ENCODE measurements at places on chromosomes 6 and 20.

GRCh38 chr6:162090734-162091133 lies 636.8 kb downstream of the PRKN start:
- no peak for DNase-seq

DNA sequence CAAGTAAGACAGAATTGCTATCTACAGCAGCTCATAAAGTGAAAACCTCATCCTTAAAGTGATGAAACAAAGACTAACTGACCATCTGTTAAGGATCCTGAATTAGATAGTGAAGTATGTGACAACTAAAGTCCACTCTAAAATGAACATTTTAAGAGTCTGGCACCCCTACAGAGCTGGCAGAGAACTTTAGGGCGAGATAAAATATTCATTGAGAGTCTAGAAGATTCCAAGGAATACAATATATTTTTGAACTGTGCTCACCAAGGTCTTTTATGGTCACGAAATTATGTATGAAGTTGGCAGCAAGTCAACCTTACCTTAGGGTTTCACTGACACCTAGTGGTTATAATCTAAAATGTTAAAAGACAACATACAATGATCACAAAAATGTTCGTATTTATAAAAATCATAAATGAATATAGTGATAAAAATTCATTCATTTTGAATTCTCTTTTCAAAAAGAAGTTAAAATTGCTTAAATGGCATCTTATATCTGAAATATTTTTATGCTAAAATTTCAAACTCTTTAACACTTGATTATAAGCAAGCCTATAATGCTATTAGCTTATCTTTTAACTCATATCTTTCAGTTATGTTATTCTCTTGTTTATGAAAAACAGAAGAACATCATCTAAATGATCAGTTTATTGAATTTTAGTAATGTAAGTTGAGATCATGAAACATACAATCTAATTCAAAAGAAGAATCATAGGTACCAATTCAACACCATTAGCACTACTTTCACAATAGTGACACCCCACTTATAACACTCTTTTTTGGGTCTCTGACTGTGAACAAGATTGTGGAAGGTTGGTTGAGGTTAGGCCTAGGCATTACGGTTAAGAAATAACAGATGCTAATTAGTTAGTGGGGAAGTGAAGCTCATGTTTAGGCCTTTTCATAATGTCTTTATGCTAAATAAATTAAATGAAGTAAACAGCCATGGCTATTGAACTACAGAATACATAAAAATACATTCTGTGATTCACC lies 27.5 kb downstream of the RSPH3 start:
- no peak for DNase-seq

- no peak for DNase-seq
Observed at GRCh38 chr20:58610811-58611210, 40.3 kb upstream of the STX16 start.

DNA sequence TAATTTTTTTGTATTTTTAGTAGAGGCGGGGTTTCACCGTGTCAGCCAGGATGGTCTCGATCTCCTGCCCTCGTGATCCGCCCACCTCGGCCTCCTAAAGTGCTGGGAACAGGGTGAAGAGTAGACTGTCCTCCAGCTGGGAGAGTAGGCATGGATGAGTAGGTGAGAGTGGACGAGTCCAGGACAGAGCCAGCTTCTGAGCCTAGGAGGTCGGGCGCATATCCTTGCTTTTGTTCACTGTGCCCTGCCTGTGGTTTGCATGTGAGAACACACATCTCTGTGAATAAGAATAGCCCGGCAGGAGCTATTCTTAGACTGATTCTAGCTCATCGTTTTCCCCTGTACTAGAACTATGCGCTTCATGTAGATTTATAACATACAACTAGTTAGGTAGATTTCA lies 78.3 kb downstream of the RPP40 start:
- DNase-seq, result no peak

- DNase-seq, result no peak
Observed at GRCh38 chr6:119184008-119184648, 105.7 kb upstream of the FAM184A start.

DNA sequence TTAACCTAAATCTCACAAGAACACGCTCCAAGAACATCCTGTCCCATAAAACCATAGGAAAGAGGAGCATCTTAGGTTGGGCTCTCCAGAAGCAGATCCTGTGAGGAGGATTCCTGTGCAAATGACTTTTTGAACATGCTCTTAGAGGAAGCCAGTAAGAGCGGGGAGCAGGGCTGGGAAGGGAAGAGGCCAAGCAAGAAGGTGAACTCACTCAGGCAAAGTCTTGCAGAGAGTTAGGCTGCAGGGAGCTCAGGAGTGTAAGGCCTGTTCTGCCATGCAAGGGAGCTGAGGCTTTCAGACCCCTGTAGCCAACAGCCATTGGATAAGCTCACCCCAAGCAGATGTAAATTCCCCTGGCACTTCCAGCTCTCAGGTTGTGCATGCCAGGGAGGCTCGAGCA lies 63.6 kb upstream of the LY86 start:
- DNase-seq, result no peak

- DNase-seq, result no peak
Observed at GRCh38 chr6:93394471-93394870, 24.9 kb downstream of the EPHA7 start.

- no peak for DNase-seq
Observed at GRCh38 chr20:1568163-1568490, 10.6 kb upstream of the SIRPD start.

GRCh38 chr20:43914311-43915210 lies at the start of gene TOX2:
Gene TOX2, plus strand, starts transcription at chr20:43914852. Its CDS starts 40 bp downstream, at chr20:43914892.
- DNase-seq, result no peak

- DNase-seq, result no peak
Observed at GRCh38 chr6:112289038-112289566, 34.7 kb upstream of the LAMA4 start.

- no peak for DNase-seq
Observed at GRCh38 chr6:30781395-30781742, 37.0 kb upstream of the IER3 start.

- no peak for DNase-seq
Observed at GRCh38 chr6:29739136-29739881, 16.1 kb downstream of the HLA-F start.

- DNase-seq, result no peak
Observed at GRCh38 chr6:33088931-33089620, 13.3 kb downstream of the HLA-DPB1 start.

- no peak for DNase-seq
Observed at GRCh38 chr6:73349311-73349710, 4.8 kb downstream of the DPPA5 start.

DNA sequence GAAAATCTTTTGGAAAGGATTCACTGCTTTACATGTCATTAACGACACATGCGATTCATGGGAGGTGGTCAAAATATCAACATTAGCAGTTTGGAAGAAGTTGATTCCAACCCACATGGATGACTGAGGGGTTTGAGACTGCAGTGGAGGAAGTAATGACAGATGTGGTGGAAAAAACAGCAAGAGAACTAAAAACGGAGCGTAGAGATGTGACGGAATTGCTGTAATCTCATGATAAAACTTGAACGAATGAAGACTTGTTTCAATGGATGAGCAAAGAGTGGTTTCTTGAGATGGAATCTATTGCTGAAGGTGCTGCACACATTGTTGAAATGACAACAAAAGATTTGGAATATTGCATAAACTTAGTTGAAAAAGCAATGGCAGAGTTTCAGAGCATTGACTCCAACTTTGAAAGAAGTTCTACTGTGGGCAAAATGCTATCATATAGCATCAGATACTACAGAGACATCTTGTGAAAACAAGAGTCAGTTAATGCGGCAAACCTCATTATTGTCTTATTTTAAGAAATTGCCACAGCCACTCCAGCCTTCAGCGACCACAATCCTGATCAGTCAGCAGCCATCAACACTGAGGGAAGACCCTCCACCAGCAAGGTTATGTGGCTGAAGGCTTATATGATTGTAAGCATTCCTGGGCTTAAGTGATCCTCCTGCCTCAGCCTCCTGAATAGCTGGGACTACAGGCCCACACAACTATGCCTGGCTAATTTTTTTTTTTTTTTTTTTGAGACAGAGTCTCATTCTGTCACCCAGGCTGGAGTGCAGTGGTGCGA lies 19.2 kb downstream of the SRSF3 start:
- no peak for DNase-seq

DNA sequence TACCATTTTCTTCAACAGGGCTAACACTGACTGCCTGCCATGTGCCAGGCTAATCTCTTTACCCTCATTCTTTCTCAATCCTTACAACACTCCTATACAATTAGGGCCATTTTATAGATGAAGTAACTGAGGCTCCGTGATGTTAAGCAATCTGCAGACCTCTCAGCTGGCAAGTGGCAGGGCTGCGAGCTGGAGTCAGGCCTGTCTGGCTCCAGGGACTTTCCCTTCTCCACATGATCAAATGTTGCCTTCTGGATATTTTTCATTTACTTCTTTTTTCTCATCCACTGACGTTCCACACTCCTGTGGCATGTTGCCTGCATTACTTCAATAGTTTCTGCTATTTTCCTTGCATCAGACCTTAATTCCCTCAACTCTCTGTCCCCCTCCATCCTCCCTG lies 55.2 kb upstream of the TAGAP start:
- no peak for DNase-seq

DNA sequence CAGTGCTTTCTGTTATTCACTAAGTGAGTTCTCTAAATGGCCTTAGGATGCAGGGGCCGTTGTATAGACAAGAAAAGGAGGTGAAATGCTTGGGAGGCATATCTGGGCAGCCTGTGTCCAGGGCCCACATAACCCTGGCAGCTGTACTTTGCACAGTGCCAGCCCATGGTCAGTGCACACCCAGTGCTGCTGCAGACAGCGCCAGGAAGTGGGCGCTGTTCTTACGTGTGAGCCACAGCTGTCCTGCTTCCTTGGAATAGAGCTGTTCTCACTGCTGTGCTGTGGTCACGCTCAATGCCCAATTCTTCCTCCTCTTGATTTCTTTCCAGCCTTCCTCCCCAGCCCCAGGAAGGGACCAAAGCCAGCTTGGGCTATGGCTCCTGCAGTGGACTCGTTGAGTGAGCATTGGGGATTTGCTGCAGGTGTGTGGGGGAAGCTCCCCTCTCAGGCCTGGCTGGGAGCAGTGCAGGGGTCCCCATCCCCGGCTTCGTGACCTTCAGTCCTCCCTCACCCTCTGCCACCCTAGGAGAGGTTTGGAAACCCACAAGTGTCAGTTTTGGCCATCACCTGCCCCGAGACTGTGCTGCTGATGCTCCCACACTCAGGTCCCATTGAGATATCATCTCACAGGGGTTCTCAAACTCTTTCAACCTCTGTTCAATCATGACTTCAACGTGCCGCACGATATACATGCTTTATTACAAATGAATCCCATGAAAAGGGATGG lies 246.8 kb upstream of the EXOC2 start:
- DNase-seq, result no peak

- no peak for DNase-seq
Observed at GRCh38 chr20:59316911-59317731, 16.7 kb downstream of the EDN3 start.

DNA sequence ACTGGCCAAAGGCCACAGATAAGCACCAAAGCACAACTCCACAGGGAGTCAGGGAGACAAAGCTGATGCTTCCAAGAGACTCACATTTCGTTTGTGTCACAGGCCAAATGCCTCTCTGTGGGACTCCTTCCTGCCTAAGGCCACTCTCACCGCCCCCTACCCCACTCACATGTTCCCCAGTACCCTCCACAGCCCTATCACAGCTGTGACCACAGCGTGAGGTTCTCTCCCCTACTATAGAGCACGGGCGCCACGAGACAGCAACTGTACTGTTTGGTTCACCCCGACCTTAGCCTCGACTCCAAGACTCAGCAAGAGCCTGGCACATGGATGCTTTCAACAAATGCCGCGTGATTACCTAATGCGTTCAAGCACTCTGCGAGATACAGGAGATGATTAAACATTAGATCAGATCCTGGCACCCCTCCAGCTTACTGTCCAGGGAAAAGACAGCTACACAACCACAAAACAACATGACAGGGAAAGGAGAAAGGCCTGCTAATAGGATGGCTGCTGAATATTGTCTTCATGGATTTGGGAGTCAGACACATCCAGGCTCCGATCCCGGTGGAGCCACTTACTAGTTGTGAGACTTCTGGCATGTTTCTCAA lies 105.5 kb downstream of the AGPAT4 start:
- DNase-seq, result no peak

DNA sequence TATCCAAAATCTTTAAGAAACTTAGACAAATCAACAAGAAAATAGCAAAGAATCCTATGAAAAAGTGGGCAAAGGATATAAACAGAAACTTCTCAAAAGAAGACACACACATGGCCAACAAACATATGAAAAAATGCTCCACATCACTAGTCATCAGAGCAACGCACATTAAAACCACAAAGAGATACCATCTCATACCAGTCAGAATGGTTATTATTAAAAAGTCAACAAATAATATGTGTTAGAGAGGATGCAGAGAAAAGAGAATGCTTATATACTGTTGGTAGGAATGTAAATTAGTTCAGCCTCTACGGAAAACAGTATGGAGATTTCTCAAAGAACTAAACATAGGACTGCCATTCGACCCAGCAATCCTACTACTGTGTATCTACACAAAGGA lies 212.0 kb upstream of the DTNBP1 start:
- DNase-seq, result no peak

DNA sequence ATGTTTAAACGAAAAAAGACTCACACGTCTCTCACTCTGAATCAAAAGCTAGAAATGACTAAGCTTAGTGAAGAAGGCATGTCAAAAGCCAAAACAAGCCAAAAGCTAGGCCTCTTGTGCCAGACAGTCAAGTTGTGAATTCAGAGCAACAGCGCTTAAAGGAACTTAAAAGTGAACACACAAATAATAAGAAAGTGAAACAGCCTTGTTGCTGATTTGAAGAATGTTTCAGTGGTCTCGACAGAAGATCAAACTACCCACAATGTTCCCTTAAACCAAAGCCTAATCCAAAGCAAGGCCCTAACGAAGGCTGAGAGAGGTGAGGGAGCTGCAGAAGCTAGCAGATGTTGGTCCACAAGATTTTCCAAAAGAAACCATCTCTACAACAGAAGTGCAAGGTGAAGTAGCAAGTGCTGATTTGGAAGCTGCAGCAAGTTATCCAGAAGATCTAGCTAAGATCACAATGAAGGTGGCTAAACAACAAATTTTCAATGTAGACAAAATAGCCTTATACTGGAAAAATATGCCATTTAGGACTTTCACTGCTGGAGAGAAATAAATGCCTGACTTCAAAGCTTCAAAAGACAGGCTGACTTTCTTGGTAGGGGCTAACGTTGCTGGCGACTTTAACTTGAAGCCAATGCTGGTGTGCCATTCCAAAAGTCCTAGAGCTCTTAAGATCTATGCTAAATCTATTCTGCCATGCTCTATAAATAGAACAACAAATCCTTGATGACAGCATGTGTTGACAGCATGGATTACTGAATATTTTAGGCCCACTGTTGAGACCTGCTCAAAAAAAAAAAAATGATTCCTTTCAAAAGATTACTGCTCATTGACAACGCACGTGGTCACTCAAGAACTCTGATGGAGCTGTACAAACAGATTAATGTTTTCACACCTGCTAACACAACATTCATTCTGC lies 40.3 kb downstream of the SEC63 start:
- no peak for DNase-seq

DNA sequence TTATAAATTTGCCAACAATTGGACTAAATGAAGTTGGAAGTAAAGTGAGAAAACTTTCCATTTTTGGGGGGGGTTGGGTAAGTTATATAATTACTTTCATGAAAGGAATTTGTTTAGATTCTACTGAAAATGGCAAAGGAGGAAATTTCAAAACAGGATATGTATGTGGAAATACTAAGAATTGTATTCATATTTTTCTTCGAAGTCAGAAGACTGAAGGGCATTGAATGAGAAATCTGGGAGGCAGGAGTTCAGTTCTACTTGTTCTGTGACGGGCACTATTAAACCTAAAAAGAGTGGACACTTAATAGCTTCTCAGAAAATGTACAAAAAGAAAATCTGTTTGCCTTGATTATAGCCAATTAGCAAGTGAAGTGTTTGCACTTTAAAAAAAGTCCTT lies 114.7 kb downstream of the PRIM2 start:
- DNase-seq, result no peak

- no peak for DNase-seq
Observed at GRCh38 chr6:146884728-146885127, 286.0 kb downstream of the ADGB start.

All from stimulated activated CD4-positive, alpha-beta T cell treated with anti-CD3 and anti-CD28 coated beads, Interleukin-1b, Interleukin-23, amount 100 ng/mL, for 1 hour (primary cell).